ENCODE measurements at places on chromosomes 11 and 22. TPM values are rescaled to one million over a fixed set of nuclear protein-coding genes. Genes with fewer than 3 reads are reported as not detected.

Gene PIK3IP1
- total RNA-seq = 18.9 TPM

DNA sequence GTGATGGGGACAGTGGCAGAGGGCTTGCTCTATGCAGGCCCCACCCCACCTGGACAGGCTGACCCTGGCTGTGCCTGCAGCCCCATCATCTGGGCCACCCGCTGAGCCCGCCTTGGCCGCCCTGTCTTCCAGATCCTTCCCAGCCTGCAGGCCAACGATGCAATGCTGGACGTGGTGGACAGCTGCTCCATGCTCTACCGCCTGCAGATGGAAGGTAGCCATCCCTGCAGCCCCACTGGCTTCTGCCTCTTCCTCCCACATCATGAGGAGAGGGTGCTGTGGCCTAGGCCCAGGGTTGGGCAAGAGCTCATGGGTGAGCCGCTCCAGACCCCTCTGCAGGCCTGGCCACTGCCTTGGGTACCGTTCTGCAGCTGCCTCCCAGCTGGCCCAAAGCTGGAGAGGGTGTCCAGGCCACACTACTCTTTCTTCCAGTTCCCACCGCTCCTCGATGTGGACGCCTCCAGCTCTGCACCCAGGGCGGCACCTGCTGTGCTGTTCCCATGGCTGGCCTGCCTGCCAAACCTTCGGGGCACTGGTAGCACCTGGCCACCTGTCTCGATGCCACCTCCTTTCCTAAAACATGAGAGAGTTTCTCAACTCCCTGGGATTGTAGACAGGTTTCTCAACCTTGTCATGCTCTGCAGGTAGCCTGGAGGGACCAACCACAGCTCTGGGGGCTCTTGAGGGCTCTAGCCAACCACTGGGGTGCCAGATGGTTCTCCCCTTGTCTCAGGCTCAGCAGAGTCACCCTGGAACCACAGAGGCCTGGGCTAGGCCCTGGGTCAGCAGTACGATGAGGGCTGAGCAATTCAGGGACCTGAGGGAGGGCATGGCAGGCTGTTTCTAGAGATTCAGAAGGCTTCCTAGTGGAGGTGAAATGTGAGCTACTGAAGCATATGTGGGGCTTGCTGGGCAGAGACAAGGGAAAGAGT is 9.5 kb upstream of the GTSE1 start:
- DNase-seq = peak; percentile 78
- H3K27me3 ChIP-seq = no peaks in the 10 kb centered on the region
- H3K4me3 ChIP-seq = no peak overlapping the region
- H3K4me1 ChIP-seq = peaks cover 17% of the 10 kb centered on the region
- H3K27ac ChIP-seq = peak overlapping the region; percentile 80

Gene OR52A1
- not detected for total RNA-seq

- no peaks in the 10 kb centered on the region for H3K4me1 ChIP-seq
- DNase-seq = no peak
- no peak overlapping the region for H3K27ac ChIP-seq
- no peaks in the 10 kb centered on the region for H3K36me3 ChIP-seq
- no peak overlapping the region for H3K4me3 ChIP-seq
Measured at GRCh38 chr11:133826866-133827265, 18.4 kb downstream of the SPATA19 start.

DNA sequence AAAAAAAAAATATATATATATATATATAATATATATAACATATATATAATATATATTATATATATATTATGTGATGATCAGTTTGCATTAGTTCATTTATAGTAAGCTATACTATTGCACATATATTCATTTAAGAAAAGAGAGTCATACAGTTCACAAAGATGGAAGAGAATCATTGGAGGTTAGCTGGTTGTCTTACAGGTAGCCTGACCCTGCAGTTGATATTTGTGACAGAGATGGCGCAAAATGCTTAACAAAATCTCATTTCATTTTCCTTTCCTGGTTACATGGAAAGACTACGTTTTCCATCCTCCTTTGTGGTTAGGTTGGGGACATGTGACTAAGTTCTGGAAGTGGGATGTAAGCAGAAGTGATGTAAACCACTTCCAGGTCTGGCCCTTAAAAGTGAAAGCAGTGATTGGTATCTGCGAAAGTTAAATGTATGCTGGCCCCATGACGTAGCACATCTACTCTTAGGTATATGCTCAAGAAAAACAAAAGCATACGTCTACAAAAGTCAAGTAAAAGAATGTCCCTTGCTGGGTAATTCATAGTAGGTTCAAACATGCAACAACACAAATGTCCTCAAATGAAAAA is 7.2 kb upstream of the TMEM135 start:
- no peak overlapping the region for H3K4me3 ChIP-seq
- H3K36me3 ChIP-seq = no peaks in the 10 kb centered on the region
- H3K27ac ChIP-seq = no peak overlapping the region

DNA sequence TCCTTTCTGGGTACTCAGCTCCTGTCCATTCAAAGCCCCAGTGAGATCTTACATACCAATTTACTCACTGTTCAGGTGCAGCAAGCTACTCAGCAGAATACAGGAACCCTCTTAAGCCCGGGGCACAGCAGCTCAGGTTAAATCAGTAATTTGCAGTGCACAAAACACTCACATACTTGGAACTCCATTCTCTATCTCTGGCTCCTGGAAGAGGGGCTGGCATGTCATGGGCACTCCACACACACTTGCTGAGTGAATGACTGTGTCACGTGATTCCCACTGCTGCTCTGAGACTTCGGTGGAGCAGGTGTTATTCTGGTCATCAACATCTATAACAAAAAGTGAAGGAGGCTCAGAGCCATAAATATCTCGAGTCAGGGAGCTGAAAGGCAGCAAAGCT is 157.3 kb upstream of the BDNF start:
- DNase-seq = no peak
- H3K27ac ChIP-seq = no peak overlapping the region
- H3K27me3 ChIP-seq = no peaks in the 10 kb centered on the region
- peaks cover 8% of the 10 kb centered on the region for H3K4me1 ChIP-seq
- H3K36me3 ChIP-seq = no peaks in the 10 kb centered on the region

Gene VSIG2
- total RNA-seq = not detected

DNA sequence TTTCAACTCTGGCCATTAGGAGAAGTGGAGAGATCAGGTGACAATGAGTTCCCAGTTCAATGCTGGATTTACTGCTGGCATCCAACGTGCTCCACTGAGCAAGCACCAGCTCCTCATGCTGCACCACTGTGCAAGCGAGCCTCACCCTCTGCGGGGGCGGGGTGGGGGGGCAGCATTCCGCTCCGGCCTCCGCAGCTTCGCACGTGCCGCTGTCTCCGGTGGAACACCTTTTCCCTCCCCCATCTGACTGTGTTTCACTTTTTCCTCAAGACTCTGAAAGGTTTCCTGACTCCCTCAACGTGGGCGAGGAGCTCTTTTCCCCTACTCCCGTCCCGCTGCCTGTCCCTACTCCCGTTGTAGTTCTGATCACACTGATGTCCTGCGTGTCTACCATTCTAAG is 835 bp upstream of the RHOD start:
- H3K36me3 ChIP-seq = no peaks in the 10 kb centered on the region
- H3K4me1 ChIP-seq = peaks cover 47% of the 10 kb centered on the region
- H3K27ac ChIP-seq = peak overlapping the region; percentile 94
- DNase-seq = peak; percentile 43
- no peaks in the 10 kb centered on the region for H3K27me3 ChIP-seq

Gene POU2AF3
- total RNA-seq = 10.9 TPM

GRCh38 chr22:36385491-36386350 is 2.0 kb downstream of the MYH9 start:
- no peaks in the 10 kb centered on the region for H3K36me3 ChIP-seq
- H3K27ac ChIP-seq = peak overlapping the region; percentile 100
- peak; percentile 95 for DNase-seq
- H3K4me3 ChIP-seq = peak overlapping the region; percentile 59
- H3K27me3 ChIP-seq = no peaks in the 10 kb centered on the region

GRCh38 chr22:32713737-32714457 is 87.6 kb upstream of the TIMP3 start:
- H3K27ac ChIP-seq = no peak overlapping the region
- no peaks in the 10 kb centered on the region for H3K27me3 ChIP-seq
- no peaks in the 10 kb centered on the region for H3K4me1 ChIP-seq
- DNase-seq = no peak

Gene SLC22A6
- total RNA-seq = not detected

DNA sequence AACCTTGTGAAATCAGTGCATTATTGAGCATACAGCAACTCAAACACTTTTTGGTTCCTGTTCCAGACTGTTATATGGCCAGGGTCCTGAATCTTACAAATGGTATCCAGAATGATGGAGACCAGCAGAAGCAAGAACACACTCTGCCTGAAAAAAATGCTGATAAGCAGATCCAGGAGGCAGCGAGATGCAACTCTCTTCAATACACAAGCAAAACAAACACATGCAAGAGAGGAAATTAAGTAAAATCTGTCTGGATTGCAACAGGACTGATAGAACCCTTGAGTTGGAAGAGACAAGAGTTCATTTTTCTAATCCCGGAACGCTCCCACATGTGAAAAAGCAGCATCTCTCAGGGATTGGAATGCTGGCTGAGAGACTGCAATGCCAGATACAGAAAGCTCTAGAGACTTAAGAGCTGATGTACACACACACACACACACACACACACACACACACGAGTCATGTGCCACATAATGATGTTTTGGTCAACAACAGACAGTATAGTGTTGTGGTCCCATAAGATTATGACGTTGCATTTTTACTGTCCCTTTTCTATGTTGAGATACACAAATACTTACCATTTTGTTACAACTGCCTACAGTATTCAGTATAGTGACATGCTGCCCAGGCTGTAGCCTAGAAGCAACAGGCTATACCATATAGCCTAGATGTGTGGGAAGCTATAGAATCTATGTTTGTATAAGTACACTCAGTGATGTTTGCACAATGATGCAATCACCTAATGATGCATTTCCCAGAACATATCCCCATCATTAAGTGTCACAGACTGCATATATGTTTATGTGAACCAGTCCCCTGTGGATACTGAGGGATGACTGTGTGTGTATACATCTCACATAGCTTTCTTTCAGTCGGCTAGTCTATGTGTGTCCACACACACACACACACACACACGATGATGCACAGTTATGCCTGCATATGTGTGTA is 406.6 kb downstream of the LARGE1 start:
- no peaks in the 10 kb centered on the region for H3K36me3 ChIP-seq
- no peak overlapping the region for H3K27ac ChIP-seq
- H3K4me1 ChIP-seq = no peaks in the 10 kb centered on the region
- no peak overlapping the region for H3K4me3 ChIP-seq
- DNase-seq = no peak

Gene TBX10
- not detected for total RNA-seq

Gene VWA5A
- 37.2 TPM for total RNA-seq

Measured in body of pancreas (tissue), 4 donors.